ENCODE measurements at places on chromosomes 4 and X. TPM values are rescaled to one million over a fixed set of nuclear protein-coding genes. Genes with fewer than 3 reads are reported as not detected.

Gene GALNT7
- polyA plus RNA-seq = 23.7 TPM

Gene GPAT3
- 3.3 TPM for polyA plus RNA-seq

Gene TLL1
- polyA plus RNA-seq = 0.21 TPM

Gene RNF4
- polyA plus RNA-seq = 50.8 TPM

Gene HPF1
- 21.8 TPM for polyA plus RNA-seq

Gene PCDH19
- polyA plus RNA-seq = 1.8 TPM
